ENCODE measurements at places on chromosomes 16 and 17.

DNA sequence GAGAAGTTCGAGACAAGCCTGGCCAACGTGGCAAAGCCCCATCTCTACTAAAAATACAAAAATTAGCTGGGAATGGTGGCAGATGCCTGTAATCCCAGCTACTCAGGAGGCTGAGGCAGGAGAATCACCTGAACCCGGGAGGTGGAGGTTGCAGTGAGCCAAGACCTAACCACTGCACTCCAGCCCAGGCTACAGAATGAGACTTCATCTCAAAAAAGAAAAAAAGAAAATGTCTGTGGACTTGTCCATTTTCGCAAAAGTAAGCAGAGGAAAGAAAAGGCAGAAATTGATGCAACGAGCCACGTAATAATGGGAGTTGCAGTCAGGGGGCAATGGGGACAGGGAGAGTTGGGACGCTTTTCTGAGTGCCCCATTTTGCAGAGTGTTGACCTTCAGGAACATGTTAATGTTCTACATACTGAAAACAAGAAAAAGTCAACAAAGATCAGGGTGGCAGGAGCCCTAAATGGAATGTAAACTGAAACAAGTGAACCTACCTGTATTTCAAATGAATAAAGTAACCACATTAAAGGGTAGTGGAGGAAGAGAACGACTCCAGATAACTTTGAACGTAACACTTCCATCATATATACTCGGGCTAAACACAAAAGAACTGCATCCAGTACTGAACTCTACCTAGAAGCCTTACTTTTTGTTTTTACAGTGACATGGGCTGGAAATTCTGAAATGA is 76.4 kb downstream of the CNGB1 start:
- no peak for DNase-seq

GRCh38 chr16:87580855-87581261 is 21.4 kb upstream of the JPH3 start:
- DNase-seq, result no peak

GRCh38 chr16:78133919-78134318 is 34.5 kb downstream of the WWOX start:
- DNase-seq, result no peak

- DNase-seq, result no peak
Observed at GRCh38 chr16:87824016-87824990, 45.0 kb downstream of the SLC7A5 start.

- DNase-seq, result peak; percentile 93
Observed at GRCh38 chr16:51151961-51152663, 1.0 kb upstream of the SALL1 start.

- DNase-seq, result no peak
Observed at GRCh38 chr17:78899361-78900260, 3.4 kb downstream of the CEP295NL start.

DNA sequence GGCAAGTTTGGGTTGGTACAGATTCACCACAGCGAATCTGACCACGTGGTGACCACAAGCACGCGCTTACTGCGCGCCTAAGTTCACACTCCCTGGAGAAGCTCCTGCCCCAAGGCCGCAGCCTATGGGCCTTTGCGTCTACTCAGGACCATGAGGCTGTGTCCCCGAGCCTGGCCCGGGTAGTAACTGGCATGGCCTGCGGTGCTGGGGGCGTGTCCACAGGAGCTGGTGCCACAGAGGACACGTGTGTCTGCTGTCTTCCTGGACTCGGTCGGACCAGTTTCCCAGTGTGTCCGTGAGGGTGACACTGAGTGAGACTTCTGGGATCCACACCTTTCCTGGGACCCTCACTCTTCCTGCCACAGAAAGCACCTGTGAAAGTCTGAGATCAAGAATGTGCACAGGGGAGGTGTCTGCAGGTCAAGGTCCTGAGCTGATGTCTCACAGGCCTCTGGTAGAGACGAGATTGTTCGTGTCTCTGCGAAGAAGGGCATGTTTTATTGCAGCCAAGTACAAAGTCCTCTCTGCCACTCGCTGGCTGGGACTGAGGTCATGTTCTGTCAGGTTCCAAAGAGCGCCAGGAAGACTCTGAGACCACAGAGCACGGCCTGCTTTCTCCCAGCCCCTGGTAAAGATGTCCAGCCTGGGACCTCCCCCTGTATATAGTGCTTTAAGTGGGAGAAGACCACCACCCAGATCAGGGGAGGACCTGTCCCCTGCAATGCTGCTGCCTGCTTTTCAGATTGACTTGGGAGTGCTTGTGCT is 25.2 kb upstream of the CAPN15 start:
- no peak for DNase-seq

DNA sequence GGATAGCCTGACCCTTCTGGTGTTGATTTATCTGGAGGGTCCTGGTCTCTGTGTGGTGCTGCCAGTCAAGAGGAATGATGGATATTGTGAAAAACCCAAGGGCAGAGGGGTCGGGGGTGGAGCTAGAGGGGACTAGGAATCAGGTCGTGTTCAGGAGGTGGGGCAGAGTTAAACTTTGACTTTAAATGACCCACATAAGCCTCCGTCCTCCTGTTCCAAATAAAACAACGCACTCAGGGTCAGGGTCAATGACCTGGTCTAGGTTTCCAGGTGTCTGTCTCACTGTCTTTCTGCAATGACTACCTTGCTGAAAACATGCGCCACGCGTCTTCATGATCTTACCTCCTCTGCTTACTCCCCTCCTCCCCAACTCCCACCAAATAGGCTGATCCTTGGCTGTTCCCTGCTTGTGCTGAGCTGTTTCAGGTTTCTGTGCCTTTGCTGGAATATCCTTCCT is 14.7 kb downstream of the AOC3 start:
- no peak for DNase-seq

DNA sequence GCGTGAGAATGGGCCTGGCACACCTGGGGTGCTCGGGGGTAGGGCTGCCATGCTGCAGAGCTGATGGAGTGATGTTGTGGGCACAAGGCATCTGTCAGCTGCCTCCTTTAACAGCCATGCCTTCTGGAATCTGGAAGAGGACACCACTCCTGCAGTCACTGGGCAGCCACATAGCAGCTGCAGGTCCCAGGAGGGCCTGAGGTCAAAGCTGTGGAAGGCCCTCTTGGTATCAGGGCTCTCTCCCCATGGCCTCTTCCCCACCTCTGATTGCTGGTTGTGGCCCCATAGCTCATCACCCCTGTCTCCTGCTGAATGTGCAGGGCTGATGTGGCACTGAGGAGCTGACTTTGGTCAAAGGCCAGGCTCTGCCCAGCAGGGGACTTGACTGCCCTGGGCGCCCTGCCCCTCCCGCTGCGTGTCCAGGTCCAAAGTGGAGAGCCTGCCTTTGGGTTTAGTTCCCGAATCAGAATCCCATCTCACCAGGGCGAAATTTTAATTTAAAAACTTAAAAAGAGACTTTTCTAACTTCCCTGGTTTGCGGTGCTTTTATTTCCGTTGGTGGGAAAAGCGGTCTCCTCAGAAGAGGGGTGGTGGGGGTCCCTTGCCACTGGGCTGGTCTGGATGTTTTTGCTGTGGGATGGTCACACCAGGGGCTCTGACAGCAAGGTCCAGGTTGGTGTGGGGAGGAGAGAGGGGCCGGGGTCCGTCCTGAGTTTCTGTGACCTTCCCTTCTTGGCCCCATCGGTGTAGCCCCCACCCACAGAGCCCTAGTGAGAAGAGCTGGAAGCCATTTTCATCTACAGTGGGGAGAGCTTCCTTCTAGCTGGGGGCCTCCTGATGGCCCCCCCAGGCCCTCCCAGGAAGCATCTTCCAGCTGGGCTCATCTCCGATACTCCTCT is 5.9 kb downstream of the UBALD2 start:
- DNase-seq, result no peak

- no peak for DNase-seq
Observed at GRCh38 chr17:65190467-65191097, 53.4 kb downstream of the RGS9 start.

DNA sequence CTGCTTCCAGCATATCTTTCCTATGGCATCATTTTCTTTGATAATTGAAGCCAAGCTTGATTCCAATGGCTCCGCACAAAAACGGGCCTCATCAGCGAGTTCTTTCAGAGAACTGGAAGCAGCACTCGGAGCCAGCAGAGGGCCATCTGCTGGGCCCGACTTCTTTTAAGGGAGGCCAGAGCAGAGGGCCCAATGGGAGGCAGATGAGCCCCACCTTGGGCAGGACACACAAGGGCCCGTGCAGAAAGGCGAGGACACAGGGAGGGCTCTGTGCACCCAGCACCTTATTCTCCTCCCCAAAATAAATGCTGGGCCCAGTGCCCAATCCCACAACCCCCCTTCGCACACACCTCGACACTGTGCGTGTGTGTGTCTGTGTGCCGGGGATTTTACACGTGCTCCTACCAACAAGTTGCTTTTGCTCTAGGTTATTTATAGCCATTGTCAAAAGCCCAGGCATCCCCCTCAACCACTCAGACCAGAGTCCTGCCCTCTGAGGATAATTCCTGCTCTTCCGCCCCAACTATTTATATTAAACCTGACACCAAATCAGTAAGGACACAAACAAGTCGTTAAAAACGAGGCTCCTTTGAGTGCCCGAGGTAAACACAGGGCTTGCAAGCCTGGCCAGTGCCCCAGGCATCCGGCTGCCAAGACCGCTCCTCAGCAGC is 6.8 kb downstream of the AXIN2 start:
- DNase-seq, result no peak
